Umbilical cord (tissue), 2 donors: ENCODE measurements at places on chromosomes 5 and 9. TPM values are rescaled to one million over a fixed set of nuclear protein-coding genes. Genes with fewer than 3 reads are reported as not detected.

The CATSPER3 gene
- total RNA-seq: not detected

The CCDC180 gene
- 13.0 TPM for total RNA-seq

The DAPK1 gene
- 77.0 TPM for total RNA-seq

The PDE6A gene
- total RNA-seq: 5.3 TPM

The SLC24A2 gene
- 2.6 TPM for total RNA-seq

The CNTNAP3B gene
- total RNA-seq: 81.6 TPM

The C1QTNF3 gene
- 200 TPM for total RNA-seq

The ARHGEF39 gene
- 5.5 TPM for total RNA-seq

The DPH7 gene
- total RNA-seq: 24.8 TPM

The OR1N2 gene
- 0.72 TPM for total RNA-seq

The RANBP6 gene
- 25.0 TPM for total RNA-seq
